Progenitor cell of endocrine pancreas (in vitro differentiated cells): ENCODE measurements at places on chromosomes 12 and 14.
A peak's percentile ranks its signal among the peaks of the same experiment; 100 is the strongest.

DNA sequence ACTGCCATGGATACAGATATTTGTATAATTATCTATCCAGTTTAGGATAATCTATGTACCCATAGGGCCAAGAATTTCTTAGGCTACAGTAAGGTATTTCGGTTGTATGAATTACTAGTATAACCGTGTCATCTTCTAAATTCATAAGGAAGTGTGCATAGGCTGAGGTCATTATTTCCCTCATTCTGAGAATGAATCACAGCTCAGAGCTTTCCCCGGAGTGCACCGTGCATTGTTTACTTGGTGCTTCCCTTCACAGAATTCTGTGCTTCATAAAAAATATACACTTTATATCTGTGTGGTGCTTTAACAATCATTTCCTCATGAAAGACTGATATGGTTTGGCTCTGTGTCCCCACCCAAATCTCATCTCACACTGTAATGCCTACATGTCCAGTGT lies 514.1 kb downstream of the ETNK1 start:
- DNase-seq, result no peak

DNA sequence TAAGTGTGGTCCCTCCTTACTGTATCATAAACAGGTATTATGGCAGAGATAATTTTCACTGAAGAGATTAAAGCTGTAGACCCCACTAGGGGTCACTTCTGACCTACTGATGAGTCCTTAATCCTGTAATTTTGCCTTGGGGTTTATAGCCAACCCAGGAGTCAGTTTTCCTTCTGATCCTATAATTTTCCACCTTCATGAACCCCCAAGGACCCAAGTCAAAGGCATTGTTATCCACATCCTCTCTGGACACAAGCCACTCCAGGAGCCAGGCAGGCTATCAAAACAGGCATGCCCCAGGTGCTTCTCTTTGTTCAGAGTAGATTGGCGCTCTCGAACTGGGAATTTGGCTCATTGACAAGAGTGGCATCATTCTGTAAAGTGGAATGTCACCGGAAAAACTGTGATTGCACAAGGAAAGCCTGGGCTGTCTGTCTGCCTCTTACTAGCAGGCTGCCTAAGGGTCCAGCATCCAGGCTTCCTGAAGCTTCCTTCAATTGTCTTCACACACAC lies 1523.2 kb upstream of the FLRT2 start:
- DNase-seq, result no peak

GRCh38 chr12:2570562-2570961 lies 224.2 kb upstream of the FKBP4 start:
- no peak for DNase-seq

- no peak for DNase-seq
These were observed 35.3 kb downstream of the MSRB3 start for GRCh38 chr12:65313719-65314317.

DNA sequence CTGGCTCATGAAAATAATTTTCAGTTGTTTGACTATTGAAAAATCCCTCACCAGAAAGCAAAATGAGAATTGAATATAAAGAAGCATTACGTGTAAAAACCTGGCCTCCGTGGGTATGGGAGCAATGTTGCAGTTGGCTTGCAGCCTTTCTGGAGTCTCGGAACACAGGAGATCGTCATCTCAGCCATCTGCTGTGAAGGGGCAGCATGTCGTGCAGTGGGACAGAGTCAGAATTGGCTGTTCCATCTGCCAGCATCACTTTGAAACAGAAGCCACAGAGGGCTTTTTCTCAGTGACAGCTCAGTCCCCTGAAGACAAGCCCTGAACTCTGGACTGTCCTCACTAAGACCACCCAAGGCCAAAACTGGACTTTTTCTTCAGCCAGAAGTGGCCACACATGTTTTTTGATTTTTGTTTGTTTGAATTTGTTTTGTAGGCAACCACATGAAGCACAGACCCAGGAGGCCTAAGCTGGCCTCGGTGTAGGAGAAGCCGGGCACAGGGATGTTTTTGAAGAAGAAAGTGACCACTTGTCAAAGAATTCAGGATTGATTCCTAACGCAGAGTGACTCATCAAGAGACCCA lies 170.8 kb upstream of the DYRK2 start:
- no peak for DNase-seq

DNA sequence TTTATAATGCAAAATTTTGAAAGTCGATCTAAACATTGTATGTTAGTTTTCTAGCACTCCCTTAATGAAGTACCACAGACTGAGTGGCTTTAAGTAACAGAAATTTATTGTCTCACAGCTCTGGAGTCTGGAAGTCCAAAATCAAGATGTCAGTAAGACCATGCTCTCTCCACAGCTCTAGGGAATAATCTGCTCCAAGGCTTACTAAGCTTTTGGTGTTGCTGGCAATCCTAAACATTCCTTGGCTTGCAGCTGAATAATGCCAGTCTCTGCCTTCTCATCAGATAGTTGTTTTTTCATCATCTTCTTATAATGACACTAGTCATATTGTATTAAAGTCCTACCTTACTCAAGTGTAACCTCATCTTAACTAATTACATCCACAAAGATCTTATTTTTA lies 102.2 kb downstream of the RASSF9 start:
- DNase-seq, result no peak

DNA sequence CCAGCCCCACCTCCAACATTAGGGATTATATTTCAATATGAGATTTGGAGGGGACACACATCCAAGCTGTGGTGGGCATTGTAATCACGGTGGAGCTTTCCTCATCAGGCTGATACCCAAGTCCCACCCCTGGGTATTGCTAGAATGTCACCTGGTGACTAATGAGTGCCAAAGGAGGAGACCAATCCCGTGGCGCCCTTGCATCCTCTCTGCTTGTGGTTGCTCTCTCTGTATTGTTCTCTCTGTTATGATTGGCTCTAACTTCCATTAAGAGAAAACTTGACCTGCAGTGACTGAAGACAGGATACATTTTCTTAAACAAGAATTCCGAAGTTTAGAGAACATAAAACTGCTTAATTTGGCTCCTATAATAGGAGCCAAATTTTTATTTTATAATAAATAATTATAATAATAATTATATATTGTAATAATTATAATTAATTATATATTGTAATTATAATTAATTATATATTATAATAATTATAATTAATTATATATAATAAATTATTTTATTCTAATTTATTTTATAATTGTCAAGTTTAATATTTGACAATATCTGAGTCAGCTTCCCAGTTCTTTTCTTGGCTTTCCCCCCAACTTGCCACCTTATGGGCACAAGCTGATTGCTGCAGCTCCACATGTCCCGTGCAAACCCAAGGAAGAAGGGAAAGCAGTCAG lies 420.1 kb downstream of the DIO2 start:
- no peak for DNase-seq

- no peak for DNase-seq
These were observed 71.8 kb downstream of the PAWR start for GRCh38 chr12:79618848-79619404.

GRCh38 chr12:93996321-93996720 lies 152.1 kb upstream of the PLXNC1 start:
- DNase-seq, result no peak

GRCh38 chr12:109900752-109901580 lies 892 bp downstream of the TCHP start:
- DNase-seq, result no peak

DNA sequence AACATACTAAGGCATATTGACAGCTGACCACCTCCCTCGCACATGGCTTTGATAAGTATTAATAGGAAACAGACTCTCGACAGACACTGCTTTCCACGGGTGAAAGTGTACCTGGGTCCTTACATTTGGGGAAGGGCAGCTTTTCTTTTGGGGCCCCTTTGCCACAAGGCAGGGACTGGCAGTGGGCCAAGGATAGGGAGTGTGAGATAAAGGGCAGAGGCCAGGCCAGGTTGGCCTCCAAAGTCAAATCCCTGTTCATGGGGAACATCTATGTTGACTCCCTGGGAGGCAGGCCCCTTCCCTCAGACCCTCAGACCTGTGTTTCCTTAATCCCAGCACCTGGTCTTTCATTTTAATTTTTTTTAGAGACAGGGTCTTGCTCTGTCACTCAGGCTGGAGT lies 19.4 kb upstream of the FBXO21 start:
- no peak for DNase-seq

GRCh38 chr12:24111086-24111485 lies 161.6 kb upstream of the SOX5 start:
- no peak for DNase-seq

DNA sequence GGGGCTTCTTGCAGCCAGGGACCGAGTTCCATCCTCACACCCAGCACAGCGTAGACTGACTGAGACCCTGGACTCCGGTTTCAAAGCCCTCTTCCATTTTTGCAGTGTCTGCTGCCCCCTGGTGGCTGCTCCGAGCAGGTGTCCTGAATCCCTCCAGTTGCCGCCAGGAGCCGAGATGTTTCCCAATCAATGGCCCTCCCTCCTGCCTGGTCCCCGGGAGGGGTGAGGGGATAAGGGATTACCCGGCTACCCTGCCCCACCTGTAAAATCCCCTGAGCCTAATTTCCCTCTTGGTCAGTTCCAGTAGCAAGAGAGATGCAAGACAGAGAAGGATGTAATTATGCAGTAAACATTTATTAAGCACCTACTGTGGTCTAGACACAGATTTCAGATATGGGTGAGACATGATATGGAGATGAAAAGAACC lies 55.0 kb downstream of the PHETA1 start:
- peak; percentile 77 for DNase-seq

DNA sequence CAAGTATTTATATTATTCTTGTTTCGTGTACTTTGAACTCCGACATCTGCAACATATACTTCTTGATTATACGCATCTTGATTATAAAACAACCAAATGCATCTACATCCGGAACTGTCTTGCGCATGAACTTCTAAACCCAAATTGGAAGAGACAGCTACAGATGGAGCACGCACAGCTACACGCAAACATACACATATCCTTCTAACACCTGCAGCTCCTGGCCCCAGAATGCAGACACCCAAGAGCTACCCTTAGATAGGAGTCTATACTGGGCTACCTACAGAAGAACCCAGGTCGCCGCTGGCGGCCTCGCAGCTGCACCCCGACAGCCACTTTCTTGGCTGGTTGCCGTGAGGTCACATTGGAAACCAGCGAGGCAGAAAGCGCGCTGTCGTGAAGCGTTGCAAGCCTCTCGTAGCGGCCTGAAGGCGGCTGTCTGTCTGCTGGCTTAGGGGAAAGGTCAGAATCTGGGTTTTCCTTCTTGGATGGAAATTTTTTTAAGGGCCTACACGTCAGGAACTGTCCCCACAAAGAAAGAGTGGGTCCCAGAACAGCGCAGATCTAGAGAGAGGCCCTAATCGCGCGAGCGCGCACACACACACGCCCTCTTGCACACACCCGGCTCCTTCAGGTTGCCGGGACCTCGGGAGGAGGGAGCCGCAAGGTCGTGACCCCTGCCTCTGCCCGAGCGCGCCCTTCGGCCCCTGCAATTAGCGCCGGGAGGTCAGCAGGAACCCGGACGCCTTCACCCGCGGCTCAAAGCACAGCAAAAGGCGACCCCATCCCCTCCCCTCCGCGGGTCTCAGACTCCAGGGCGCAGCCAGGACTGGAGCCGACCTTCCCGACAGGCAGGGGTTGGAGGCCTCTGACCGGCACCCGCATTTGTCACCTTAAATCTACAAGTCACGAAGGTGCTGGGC lies 17.0 kb downstream of the TBX3 start:
- no peak for DNase-seq

DNA sequence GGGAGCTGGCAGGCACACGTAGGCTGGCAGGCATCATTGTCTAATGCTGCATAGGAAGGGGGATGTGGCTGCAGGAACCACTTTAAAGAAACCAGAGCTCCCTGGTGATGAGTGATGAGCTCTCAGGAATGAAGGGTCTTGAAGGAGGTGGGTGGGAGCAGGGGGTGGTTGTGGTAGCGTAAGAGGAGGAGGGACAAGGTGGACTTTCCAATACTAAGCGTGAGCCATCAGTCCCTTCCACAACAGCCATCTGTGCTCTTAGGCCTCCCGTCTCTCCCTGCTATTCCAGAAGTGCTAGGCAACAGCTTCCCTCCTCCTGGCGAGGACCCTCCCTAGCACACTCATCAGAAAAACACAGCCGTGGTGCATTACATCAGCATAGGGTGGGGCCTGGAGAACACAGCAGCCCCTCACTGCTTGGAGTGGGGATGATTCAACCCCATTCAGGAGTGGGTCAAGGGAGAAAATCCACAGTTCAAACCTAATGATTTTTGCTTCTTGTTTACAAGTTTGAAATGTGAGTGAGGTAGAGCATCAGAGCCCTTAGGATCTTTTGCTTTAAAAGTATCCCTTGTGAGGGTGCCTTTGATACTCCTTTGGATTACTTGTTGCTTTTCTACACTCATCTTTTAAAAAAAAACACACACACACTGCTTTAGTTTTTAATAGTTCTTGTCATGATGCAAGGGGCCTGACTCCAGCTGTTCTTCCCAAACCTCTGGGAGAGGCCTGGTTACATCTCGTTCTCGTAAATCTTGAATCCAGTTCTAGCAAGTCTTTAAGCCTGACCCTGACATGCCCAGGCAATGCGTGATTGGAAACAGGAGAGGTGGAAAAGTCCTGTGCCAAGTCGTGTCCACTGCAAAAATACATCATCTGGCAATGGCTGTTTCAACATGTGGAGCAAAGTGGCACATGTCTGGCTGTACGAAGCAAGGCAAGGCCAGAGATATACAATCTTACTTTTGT lies 356.4 kb upstream of the DDHD1 start:
- no peak for DNase-seq

GRCh38 chr12:104565606-104566243 lies 109.0 kb downstream of the CHST11 start:
- DNase-seq, result no peak

DNA sequence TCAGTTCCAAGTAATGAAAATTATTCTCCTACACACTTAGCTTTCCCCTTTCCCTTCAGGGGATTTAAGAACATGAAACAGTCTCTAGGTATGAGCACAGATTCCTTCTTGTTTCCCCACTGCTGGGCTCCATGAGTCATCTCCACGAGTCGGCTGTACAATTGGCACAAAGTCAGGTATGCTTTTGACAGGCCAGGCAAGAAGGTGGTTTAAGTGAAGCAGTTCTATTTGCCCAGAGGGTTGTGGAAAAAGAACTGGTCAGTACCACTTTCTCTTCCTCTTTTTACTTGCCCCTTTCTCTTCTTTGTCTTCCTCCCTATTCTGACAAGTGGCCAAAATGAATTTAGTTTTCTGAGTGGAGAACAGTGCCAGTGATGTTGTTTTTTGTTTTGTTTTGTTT lies 16.3 kb downstream of the DYNC1H1 start:
- DNase-seq, result no peak

- DNase-seq, result no peak
These were observed 15.2 kb upstream of the NAA30 start for GRCh38 chr14:57375156-57375555.

DNA sequence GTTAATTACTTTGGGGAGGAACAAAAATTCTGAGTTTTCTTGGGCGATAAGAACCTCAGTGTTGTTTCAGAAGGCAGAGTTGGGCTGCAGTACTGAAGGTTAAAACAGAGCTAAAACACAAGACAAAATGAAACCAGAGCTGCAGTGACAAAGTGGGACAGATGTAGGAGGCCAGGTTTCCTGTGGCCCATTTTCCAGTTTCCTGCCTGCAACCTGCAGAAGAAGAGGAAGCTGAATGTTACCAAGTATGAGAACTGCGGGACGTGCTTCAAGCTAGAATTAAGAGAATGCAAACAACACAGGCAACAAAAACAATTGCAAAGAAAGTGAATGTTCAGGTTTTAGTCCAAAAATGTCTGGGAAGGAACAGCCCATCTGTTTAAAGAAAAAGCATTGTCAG lies 17.8 kb downstream of the ELK3 start:
- no peak for DNase-seq
